ENCODE measurements at places on chromosomes 4 and X.

- peak; percentile 48 for DNase-seq
Measured at GRCh38 chr4:78720994-78721677, 55.0 kb upstream of the BMP2K start.

DNA sequence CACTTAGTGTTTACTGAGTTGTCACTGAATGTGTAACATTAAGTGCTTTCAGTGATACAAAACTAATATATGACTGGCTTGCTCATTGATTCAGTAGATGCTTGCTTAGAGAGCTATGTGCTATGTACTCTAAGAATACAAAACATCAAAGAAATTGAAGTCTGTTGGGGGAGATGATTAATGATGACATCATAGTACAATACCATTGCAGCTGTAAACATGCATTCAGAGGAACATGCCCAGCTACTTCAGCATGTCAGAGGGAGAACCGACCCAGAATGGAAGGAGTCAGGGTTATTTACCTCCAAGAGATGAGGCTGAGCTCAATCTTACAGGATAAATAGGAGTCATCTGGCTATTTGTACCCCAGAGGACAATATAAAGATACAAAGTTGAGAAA lies 290.8 kb downstream of the TENM3 start:
- no peak for DNase-seq

DNA sequence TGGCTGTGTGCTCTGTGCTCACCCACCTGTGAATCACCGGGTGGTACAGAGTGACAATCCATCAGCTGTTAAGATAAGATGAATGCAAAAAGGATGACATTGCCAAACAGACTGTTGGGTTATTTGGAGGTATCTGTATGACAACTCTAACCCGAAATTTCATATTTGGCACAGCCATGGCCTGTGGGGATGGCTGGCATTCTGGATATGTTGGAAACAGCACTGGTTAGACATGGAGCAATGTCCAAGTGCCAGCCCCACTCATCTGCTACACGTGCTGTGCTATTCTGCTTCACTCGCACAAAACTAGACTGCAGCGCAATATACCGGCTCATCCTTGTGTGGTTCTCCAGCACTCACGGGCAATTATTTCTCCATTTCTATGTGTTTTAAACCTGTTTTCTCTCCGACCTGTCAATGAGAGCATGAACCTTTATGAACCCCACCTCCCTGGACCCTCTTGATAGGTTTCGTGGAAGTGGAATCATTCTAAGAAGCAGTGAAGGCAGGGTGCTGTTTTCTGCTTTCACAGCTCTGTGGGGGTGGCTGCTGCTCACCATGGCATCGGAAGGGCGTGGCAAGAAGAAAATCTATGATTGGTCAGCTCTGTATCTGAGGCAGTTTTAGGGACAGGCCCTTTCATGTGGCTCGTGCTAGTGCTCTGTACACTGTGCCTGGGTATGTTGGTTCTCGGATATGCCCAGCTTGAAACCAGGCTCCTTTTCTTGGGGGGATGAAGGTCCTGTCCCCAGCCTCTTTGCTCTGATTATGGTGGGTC lies 94.9 kb downstream of the ENPP6 start:
- no peak for DNase-seq

DNA sequence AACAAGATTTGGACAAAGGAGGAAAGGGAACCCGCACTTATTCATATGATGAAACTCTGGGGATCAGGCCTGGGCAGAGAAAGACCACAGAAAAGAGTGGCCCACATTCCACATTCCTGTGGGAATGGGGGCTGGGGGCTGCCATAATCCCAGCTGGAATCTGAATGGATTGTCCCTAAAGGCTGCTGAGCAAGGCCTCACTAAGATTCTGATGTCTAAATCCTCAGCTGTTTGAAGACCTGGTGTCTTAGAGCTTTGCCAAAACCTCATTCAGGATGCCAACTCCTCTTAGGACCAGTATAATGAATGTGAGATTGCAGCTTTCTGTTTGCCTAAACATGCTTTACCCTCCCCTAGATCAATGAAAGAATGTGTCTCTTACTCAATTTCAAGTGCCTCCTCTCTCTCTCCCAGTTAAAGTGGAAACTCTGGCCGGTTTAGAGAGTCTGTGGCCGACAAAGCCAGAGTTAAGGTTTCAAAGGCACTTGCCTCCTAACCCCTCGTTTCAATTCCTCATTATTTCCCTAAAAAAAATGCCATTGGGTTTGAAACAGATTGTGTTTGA lies 33.3 kb upstream of the GPC4 start:
- no peak for DNase-seq

DNA sequence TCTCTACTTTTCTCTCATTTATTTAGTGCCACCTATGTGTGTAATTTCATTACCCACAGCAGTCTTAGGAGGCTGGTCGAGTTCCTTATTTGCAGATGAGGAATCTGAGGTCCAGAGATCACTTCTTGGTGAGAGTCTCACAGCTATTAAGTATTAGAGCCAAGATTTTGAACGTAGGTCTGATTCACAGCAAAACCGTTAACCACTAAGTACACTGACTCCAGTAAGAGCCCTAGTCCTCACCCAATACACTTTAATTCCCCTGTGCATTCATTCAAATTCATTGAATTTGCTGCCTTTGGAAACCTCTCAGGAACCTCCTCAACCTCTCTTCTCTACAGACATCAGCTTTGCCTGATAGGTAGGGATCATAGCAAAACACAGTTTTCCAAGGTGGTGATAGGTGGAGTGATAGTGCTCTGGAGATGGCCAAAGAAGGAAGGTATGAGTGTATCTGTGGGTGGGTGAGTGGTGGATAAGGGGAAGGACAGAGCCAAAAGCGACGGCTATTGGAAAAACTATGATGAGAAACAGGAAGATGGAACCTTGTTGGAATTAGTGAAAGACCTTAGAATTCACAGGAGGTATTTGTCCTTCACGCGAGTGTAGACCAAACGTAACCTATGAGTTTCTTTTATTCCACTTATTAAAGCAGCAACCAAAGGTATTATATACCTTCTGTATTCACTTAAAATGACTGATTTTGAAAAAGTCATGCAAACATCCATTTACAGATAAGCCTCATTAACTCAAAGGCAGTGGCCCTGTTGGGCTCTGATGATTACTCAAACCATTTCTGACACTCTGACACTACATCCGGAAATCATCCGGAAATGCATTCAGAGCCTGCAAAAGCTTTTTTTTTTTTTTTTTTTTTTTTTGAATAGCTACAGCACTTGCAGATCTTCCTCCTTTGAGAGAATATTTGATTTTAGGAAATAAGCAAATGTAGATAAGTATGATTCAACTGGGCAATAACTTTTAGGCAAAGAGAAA lies 6.3 kb downstream of the FMR1 start:
- no peak for DNase-seq

- no peak for DNase-seq
Measured at GRCh38 chrX:153561337-153561736, 37.6 kb downstream of the CCNQ start.

DNA sequence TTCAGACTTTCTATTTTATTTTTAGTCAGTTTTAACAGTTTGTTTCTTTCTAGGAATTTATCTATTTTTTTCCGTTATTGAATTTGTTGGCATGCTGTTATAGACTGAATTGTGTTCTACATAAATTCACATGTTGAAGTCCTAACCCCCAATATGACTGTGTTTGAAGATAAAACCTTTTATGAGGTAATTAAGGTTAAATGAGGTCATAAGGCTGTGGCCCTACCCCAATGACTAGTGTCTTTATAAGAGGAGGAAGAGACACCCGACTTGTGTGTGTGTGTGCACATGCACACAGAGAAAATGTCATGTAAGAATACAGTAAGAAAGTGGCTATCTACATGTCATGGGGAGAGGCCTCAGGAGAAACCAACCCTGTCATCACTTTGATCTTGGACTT lies 146.3 kb downstream of the BRWD3 start:
- no peak for DNase-seq

GRCh38 chr4:41918278-41918677 lies 17.0 kb upstream of the TMEM33 start:
- DNase-seq: no peak

DNA sequence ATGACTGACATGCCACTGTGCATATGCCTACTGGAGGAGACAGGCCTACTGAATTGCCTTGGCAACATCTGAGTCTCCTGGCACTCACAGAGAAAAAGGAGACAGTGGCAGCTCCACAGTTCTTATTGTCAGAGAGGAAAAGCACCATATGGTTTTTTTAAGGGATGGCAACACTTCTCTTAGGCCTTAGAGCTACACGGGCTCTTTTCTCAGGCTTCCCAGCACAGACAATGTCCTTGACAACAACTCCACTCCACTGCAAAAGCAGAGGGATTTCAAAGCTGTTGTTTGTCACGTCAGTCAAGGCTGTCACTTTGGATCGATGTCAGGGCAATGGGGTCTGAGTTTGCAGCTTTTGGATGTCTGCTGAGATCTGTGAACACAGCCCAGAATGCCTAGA lies 4.7 kb upstream of the CLCN4 start:
- DNase-seq: no peak

- no peak for DNase-seq
Measured at GRCh38 chr4:93809773-93810172, 18.8 kb upstream of the ATOH1 start.

DNA sequence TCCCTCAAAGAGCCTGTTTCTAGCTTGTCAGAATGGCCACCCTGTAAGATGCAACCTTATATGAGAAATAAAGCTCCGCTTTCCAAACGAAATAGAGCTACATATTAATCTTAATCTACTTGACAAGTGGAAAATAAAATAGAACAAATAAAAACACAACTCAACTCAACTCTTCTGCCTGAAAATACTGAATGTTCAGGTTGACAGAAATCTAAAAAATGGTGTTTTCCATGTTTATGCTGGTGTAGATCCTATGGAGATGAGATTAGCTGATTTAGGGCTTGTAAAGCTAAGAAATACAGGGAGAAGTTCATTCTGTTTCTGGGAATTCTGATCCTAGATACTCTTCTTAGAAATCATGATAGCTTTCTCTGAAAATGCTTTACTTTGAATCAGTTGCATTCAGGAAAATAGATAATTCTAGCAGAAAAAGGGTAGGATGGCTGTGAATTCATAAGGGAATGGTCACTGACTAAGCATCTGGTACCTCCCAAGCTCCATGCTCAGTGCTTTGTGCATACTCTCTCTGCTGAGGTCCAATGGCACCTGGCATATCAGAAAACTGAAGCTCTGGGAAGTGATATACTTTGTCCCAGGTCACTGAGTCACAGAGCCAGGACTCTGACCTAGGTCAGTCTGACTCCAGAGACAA lies 89.2 kb upstream of the EXOC1L start:
- no peak for DNase-seq

GRCh38 chrX:13711141-13711540 lies 22.2 kb downstream of the RAB9A start:
- DNase-seq: no peak

DNA sequence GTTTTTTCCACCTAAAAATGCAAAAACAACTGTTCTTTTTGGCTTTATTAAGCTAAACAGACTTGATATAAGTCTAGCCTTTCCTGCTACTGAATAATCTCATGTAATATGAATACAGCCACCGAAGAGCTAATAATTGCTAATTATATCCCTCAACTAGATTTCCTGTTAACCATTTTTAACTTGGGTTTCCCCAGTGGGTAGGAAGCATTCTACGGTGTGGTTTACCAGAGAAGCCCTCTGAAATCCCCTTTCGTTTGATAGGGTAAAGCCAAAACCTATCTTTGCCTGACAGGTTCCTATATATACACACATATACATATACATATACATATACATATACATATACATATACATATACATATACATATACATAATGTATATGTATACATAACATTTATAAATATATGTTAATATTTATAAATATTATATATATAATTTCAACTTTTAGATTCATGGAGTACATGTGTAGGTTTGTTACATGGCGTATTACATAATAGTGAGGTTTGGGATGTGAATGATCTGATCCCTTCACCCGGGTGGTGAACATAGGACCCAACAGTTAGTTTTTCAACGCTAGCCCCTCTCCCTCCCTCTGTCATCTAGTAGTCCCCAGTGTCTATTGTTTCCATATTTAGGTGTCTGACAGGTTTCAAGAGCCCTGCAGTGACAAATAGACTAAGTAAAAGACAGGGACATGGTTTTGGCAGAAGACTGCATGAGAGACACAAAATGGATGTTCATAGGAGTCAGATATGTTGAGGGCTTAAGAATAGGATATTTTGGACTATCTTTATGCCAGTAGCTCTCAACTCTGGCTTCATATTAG lies 62.4 kb downstream of the ATXN3L start:
- DNase-seq: no peak

DNA sequence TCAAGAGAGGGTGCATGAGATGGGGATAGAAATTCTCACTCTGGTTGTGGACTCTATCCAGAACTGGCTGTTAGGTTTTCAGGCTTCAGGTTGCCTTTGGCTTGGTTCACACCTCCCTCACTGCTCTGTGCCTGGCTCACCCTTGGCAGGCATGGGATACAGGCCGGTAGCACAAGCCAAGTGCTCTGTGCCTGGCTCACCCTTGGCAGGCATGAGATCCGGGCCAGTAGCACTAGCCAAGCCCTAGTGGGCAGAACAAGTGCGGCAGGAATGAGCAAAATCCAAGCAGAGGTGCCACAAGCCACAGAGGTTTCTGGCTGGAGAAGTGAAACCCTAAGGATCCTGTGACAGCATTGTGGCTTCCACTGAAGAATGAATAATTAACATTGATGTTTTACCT lies 1642.3 kb downstream of the C4orf33 start:
- DNase-seq: no peak

Measured in stimulated activated naive CD8-positive, alpha-beta T cell treated with anti-CD3 and anti-CD28 coated beads, Interleukin-15, Interleukin-2, amounts not matched to agents 100 U/mL and 50 U/mL, for 24 hours (primary cell).